ENCODE measurements at places on chromosomes 3 and 15.

DNA sequence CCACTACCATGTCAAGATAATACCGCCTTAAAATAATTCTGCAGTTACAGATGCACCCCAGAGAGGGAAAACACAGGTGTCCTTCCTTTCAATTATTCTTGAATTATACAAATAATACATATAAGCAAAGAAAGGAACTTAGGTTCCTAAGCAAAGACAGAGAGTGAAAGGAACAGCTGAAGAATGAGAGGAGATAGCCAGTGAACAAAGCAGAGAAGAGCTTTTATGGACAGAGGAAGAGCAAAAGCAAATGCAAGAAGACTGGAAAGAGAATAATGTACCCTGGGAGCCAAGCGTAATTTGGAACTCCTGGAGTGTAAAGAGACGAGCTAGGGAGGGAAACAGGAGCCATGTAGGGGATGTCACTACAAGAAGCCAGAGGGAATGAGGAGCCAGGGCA is 21.7 kb downstream of the GPR176 start:
- peaks cover 25% of the 10 kb centered on the region for H3K27me3 ChIP-seq
- H3K4me1 ChIP-seq, result no peaks in the 10 kb centered on the region
- no peak overlapping the region for H3K4me3 ChIP-seq
- no peak for DNase-seq
- H3K36me3 ChIP-seq, result no peaks in the 10 kb centered on the region

GRCh38 chr3:5140230-5140621 is 18.1 kb downstream of the ARL8B start:
- H3K4me3 ChIP-seq, result no peak overlapping the region
- H3K27ac ChIP-seq, result peak overlapping the region; percentile 44
- H3K36me3 ChIP-seq, result peaks cover 12% of the 10 kb centered on the region
- peaks cover 55% of the 10 kb centered on the region for H3K4me1 ChIP-seq
- no peaks in the 10 kb centered on the region for H3K27me3 ChIP-seq

DNA sequence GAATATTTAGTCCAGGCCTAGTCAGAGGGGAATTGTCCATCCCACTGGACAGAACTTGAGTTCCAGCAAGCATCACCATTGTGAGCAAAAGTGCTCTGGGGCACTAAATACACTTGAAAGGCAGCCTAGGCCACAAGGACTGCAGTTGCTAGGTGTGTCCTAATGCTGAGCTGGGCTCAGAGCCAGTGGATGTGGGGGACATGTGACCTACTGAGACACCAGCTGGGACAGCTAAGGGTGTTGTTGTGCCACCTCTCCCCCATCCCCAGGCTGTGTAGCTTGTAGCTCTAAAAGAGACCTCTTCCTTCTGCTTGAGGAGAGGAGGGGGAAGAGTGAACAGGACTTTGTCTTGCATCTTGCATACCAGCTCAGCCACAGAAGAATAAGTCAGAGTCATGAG is 120.9 kb downstream of the DTWD1 start:
- no peak for DNase-seq
- H3K27ac ChIP-seq, result no peak overlapping the region
- no peak overlapping the region for H3K4me3 ChIP-seq
- H3K4me1 ChIP-seq, result no peaks in the 10 kb centered on the region
- no peaks in the 10 kb centered on the region for H3K36me3 ChIP-seq
- H3K27me3 ChIP-seq, result peaks cover 29% of the 10 kb centered on the region

DNA sequence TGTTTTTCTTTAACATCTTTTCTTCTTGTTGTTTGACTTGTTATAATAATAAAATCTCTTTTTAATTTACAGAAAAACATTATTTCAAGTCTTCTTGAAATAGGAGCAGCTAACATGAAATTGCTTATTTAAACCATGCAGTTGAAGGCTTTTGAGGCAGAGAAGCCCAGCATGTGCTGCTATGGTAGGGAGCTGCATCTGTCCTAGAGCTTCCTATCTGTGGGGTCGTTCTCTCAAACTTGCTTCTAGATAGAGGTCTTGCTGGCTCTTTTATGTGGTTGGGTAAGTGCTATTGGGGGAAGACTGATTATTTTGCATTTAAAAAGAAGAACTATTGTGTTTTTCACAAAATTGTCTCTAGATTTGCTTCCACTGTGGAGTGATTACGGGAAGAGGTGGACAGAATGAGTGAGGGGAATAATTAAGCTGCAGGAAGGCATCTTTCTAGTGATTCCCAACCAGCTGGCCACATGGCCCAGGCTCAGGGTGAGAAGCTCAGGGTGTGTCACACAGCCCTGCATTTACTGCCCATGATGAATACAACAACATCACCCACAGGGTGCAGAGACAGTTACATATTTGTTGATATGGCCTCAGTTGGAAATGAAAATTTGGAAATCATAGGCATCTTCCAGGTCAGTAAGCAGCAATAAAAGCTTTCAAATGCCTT is 98.7 kb downstream of the CHST2 start:
- no peak overlapping the region for H3K4me3 ChIP-seq
- H3K27ac ChIP-seq, result no peak overlapping the region
- H3K36me3 ChIP-seq, result no peaks in the 10 kb centered on the region
- no peaks in the 10 kb centered on the region for H3K27me3 ChIP-seq

GRCh38 chr3:139587797-139588196 is 48.3 kb upstream of the RBP1 start:
- no peaks in the 10 kb centered on the region for H3K36me3 ChIP-seq
- no peak for DNase-seq

DNA sequence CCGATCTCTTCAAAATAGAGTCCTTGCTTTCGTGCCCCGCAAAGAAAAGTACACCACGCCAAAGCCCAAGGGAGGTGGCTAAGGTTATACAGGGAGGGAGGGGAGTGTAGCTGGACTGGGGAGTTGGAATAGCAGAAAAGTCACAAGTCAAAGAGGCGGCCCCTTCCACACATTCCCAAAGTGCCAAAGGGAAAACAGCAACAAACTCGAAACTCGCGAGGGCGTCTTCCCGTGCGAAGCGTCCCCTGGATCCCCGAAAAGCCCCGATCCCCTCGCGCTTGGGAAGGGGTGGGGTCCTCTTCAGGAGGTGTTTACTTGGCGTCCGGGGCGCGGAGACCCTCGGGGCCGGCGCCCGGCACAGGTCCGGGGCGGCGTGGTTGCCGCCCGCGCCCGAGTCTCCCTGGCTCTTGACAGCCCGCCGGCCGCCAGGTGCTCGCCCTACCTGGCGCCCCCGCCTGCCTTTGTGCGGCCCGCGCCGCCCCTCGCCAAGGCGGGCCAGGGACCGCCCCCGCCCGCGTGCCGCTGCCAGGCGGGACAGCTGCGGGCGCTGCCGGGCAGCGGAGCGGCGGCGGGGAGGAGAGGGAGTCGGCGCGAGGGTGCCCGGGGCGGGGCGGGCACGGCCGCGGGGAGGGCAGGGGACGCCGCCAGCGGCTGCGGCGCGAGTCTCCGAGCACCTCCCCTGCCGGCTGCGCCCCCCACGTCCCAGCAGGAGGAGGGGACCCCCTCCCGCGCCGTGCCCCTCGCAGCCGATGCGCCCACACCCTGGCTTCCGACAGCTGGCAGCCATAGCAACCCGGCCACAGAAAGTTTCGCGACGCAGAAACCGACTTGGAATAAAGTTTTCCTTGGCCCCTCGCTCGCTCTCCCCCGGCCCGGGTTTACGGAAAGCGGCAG is 966 bp downstream of the MYO1E start:
- H3K4me3 ChIP-seq, result peak overlapping the region; percentile 89
- no peak for DNase-seq
- H3K4me1 ChIP-seq, result peaks cover 23% of the 10 kb centered on the region
- H3K27me3 ChIP-seq, result peaks cover 74% of the 10 kb centered on the region

- H3K36me3 ChIP-seq, result no peaks in the 10 kb centered on the region
- H3K4me1 ChIP-seq, result no peaks in the 10 kb centered on the region
- H3K27ac ChIP-seq, result no peak overlapping the region
- no peak overlapping the region for H3K4me3 ChIP-seq
These were observed 660.1 kb upstream of the CFAP20DC start for GRCh38 chr3:59709702-59710553.

- H3K27ac ChIP-seq, result peak overlapping the region; percentile 22
- DNase-seq, result no peak
- H3K27me3 ChIP-seq, result no peaks in the 10 kb centered on the region
- no peak overlapping the region for H3K4me3 ChIP-seq
- H3K36me3 ChIP-seq, result peaks cover 39% of the 10 kb centered on the region
These were observed 4.9 kb downstream of the OGG1 start for GRCh38 chr3:9754678-9755077.

DNA sequence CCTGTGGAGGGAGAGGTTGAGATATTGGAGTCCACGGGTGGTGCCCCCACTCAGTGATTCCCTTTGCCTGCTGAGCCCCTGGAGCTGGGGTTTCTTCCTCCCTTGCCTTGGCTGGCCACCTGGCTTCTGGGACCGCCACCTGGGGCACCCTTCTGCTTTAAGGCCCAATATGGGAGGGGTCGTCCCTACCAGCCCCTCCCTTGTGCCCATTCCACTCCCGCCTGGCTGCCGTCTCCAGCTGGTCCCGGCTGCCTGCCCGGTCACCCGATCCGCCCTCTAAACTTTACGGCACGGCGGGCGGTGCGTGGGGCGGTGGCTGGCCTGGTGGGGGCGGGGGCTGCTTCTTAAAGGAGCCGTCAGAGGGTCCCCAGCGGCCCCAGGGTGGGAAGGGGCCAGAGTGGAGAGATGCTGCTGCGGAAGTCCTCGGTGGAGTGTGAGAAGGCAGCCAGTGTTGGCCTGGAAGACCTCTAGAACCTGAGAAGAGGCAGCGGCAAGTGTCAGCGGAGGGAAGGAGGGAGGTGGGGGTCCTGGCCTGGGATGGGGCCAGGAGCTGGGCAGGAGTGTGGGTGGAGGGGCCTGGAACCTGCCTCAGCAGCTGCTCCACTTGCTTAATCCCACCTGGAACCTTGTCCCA is 1.6 kb upstream of the SEMA3B start:
- H3K4me3 ChIP-seq, result no peak overlapping the region
- H3K4me1 ChIP-seq, result peaks cover 4% of the 10 kb centered on the region
- H3K27ac ChIP-seq, result no peak overlapping the region
- peaks cover 20% of the 10 kb centered on the region for H3K36me3 ChIP-seq

GRCh38 chr15:94736236-94736635 is 504.9 kb downstream of the MCTP2 start:
- no peaks in the 10 kb centered on the region for H3K36me3 ChIP-seq
- no peaks in the 10 kb centered on the region for H3K4me1 ChIP-seq
- H3K27me3 ChIP-seq, result peaks cover 16% of the 10 kb centered on the region

DNA sequence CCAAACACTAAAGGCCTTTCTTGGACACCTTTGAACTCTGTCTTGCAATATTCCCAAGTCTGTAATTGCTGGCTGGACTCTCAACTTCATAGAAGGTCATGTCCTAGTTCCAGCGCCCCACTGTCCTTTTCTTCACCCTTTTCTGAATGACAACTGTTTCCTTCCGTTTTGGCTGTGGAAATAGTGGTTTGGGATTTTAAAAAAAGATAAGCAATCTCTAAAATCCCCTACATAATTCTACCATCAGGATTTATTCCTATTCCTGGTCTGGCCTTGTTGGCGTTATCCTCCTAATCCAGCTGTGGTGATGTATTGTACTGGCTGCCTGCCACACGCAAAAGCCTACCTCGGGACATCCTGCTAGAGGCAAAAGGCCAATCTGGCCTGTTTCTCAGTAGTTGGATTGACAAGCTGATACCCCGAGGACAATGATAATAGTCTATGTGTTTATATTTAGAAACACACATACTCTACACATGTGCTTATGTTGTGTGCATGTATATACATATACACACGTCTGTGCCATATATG is 440.3 kb upstream of the DPH6 start:
- no peak overlapping the region for H3K27ac ChIP-seq
- H3K4me3 ChIP-seq, result no peak overlapping the region

DNA sequence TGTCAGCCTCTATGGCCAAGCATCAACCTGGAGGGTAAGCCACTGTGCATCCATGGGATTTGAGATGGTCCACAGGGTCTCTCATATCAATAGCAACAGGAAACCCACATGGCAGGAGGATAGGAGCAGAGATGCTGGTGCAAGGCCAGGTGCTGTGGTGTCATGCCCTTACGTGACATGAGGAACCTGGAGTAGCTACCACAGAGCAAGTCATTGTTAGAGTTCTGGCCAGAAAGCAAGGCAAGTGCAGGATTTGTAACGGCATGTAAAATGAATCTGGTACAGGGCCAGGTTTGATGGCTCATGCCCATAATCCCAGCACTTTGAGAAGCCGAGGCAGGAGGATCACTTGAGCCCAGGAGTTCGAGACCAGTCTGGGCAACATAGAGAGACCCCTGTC is 14.8 kb upstream of the ZNF774 start:
- no peak overlapping the region for H3K27ac ChIP-seq
- DNase-seq, result no peak
- no peak overlapping the region for H3K4me3 ChIP-seq

DNA sequence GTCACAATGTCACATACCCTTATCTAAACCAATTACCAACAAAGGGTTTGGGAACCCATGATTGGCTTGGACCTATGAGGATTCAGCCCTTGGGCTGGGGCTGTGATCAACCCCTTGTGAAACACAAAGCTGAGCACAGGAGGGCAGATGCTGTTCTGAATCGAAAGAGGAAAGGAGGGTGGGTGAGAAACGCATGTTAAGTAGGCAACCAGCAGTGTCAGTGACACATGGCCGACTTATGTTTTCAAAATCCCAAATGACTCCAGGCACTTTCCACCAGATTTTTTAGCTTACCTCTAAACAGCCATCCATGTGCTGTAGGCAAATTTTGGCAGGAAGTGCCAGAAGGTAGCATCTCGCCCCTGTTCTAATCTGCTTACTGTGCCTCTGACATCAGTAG is 34.1 kb upstream of the KLHL25 start:
- peaks cover 3% of the 10 kb centered on the region for H3K36me3 ChIP-seq
- no peak overlapping the region for H3K4me3 ChIP-seq
- DNase-seq, result no peak
- no peaks in the 10 kb centered on the region for H3K4me1 ChIP-seq

DNA sequence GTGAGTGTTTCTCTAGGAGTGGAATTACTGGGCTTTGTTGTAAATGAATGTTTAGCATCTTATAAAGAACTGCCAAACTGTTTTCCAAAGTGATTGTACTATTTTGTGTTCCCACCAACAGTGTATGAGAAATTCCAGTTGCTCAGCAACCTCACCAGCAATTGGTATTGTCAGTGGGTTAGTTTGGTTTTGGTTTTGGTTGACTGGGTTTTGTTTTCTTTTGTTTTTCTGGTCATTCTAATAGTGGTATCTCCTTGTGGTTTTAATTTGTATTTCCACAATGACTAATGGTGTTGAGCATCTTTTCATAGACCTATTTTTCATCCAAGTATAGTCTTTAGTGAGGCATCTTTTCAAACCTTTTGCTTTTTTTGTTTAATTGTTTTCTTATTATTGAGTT is 27.1 kb downstream of the FILIP1L start:
- peaks cover 9% of the 10 kb centered on the region for H3K4me1 ChIP-seq
- no peak overlapping the region for H3K4me3 ChIP-seq
- DNase-seq, result no peak
- H3K36me3 ChIP-seq, result no peaks in the 10 kb centered on the region
- H3K27me3 ChIP-seq, result no peaks in the 10 kb centered on the region

- no peak overlapping the region for H3K4me3 ChIP-seq
- no peak for DNase-seq
- no peaks in the 10 kb centered on the region for H3K36me3 ChIP-seq
- H3K27ac ChIP-seq, result no peak overlapping the region
- peaks cover 69% of the 10 kb centered on the region for H3K27me3 ChIP-seq
These were observed 56.1 kb downstream of the PCSK6 start for GRCh38 chr15:101433396-101433795.

All from effector memory CD8-positive, alpha-beta T cell (primary cell).